ENCODE measurements at places on chromosomes 13 and 19.
A peak's percentile ranks its signal among the peaks of the same experiment; 100 is the strongest.

- H3K4me3 ChIP-seq: no peak overlapping the region
- no peak overlapping the region for H3K27ac ChIP-seq
- H3K27me3 ChIP-seq: no peaks in the 10 kb centered on the region
- no peaks in the 10 kb centered on the region for H3K4me1 ChIP-seq
- peak; percentile 76 for DNase-seq
Observed at GRCh38 chr19:19554074-19555023, 16.3 kb downstream of the CILP2 start.

- no peaks in the 10 kb centered on the region for H3K36me3 ChIP-seq
- H3K4me3 ChIP-seq: peak overlapping the region; percentile 12
- peaks cover 65% of the 10 kb centered on the region for H3K27me3 ChIP-seq
- H3K27ac ChIP-seq: no peak overlapping the region
Observed at GRCh38 chr13:27959976-27960361, 9.1 kb downstream of the CDX2 start.

GRCh38 chr13:43132911-43133310, 109.5 kb downstream of the DNAJC15 start:
- H3K4me3 ChIP-seq: no peak overlapping the region
- peaks cover 7% of the 10 kb centered on the region for H3K27me3 ChIP-seq
- no peak for DNase-seq
- no peaks in the 10 kb centered on the region for H3K36me3 ChIP-seq
- H3K27ac ChIP-seq: no peak overlapping the region

GRCh38 chr13:97165502-97166425, 56.4 kb upstream of the MBNL2 start:
- no peaks in the 10 kb centered on the region for H3K4me1 ChIP-seq
- peaks cover 2% of the 10 kb centered on the region for H3K27me3 ChIP-seq
- no peak for DNase-seq
- no peaks in the 10 kb centered on the region for H3K36me3 ChIP-seq
- no peak overlapping the region for H3K4me3 ChIP-seq

GRCh38 chr13:106916329-106916976, 348.5 kb upstream of the ARGLU1 start:
- H3K4me1 ChIP-seq: peaks cover 3% of the 10 kb centered on the region
- DNase-seq: no peak
- no peak overlapping the region for H3K4me3 ChIP-seq
- H3K27ac ChIP-seq: no peak overlapping the region
- peaks cover 23% of the 10 kb centered on the region for H3K27me3 ChIP-seq

Data from activated CD8-positive, alpha-beta T cell treated with anti-CD3 and anti-CD28 coated beads for 36 hours (primary cell).